CD4-positive, alpha-beta T cell treated with Interleukin-4 for 1 hour (primary cell): ENCODE measurements at places on chromosomes 3 and 15.
A peak's percentile ranks its signal among the peaks of the same experiment; 100 is the strongest.

GRCh38 chr15:89998923-89999675, 2.0 kb upstream of the ZNF710 start:
- no peak for DNase-seq

DNA sequence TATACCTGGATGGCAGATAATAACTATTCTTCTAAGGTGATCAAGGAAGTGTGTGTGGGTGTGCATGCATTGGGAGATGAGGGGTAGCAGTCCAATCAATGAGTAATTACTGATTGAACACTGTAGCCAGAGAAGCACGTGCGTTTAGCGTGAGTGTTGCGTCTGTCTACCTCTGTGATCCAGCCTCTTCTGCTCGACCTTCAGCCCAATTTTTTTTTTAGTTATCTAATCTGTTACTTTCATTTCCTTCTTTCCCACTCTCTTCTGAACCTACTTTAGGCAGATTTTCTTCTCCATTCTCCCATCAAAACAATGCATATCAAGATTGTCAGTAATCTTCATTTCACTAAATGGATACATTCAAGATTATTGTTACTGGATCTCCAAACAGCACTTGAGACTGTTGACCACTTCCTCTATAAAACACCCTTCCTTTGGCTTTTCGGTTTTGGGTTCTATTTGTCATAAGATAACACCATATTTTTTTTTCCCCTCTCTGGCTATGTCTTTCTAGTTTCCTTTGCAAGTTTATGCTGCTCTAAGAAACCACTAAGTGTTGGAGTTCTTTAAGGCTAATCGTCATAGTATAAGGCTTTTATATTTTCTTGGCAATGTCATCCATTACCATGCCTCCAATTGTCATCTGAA, 41.0 kb downstream of the MCTP2 start:
- no peak for DNase-seq

- DNase-seq, result no peak
Observed at GRCh38 chr3:110456438-110457138, 615.0 kb upstream of the NECTIN3 start.

DNA sequence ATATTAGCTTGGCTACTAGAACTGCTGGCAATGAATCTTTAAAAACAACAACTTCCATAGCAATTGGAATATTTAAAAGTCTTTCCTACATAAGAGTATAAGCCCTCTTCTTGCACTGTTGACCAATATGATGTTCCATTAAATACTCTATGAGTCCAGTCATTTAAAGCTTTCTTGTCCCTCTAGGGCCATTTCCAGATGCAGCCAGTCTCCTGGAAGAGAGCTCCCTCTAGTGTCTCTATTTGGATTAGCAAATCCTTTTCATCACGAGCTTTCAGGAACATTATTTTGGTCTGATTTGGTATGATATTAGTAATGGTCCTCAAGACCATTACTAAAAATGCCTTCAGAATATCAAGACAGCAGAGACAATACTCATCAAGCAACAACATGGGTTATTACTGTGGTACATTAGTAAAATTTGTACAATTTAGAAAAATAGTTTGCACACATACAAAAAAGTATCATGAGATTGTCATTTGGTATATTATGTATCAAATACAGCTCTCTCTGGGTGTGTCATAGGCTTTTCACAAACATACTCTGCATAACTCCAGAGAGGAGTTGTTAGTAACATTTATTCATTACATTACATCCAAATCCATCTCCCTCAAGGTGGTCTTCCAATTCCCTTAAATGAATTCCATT, 101.3 kb downstream of the DPH6 start:
- DNase-seq, result peak; percentile 20

GRCh38 chr3:54033761-54034160, 88.6 kb upstream of the CACNA2D3 start:
- DNase-seq, result no peak

DNA sequence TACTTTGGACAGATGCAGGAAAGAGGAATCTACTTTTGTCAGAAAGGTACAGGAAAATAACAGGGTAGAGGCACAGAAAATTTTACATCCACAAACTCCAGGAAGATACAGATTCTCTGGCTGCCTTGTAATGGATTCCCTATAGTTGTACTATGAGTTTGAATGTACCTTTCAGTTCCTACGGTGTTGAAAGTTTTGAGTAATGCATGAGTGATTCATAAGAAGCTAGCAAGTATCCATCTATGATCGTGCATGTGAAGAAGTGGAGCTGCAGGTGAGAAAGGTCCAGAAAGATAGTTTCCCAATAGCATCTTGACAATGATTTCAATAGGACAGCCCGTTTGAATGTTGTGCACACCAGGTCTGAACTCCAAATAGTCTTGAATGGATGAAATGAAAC, 786.5 kb upstream of the ROBO1 start:
- no peak for DNase-seq
